ENCODE measurements at places on chromosomes 3 and 15.

DNA sequence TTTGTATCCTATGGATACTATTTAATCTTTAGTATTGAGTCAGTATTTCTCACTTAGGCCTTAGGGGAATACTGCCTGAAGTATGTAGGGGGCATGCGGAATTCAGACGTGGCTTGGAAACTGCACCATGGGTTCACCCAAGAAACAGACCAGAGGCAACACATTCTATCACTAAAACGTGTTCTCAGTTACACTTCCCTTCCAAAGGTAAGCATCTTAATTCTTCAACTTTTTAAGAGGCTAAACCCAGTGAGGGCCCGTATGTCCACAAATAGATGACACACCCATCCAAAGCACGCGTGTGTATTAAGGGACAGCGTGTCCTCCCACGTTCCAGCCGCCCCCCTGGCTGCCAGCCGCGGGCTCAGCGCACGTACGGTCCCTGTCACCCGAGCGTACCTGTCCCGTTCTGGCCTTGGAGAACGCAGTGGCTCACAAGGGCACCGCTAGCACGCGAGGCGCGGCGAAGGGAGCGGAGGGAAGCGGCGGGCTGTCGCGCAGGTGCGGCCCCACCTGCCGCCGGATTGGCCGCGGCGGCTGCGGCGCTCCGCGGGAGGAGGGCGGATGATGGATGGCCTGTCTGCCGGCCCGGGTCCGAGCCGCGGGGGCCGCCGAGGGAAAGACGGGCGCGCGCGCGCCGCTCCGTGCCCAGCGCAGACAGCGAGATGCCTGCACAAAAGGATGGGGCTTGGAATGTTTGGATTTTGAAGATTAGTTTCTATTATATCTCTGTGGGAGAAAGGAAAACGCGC, 1003.9 kb upstream of the NR2F2 start:
- DNase-seq = no peak

DNA sequence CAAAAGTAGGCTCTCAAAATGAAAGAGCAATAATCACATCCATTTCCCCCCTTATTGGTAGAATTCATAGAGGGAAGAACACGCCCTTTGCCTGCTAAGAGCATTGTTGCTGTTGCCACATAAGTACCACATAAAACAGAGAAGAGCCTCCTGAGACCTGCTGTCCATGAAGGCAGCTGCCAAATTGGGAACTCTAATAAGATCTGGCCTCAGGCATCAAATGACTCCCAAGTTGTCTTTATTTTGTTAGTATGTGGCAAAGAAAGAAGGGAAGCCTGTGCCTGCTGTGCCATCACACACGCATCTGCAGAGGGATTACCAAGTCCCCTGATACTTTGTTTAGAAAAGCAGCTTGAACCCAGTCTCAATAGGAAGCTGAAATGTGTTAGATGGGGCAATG, 23.9 kb downstream of the VGLL3 start:
- no peak for DNase-seq

DNA sequence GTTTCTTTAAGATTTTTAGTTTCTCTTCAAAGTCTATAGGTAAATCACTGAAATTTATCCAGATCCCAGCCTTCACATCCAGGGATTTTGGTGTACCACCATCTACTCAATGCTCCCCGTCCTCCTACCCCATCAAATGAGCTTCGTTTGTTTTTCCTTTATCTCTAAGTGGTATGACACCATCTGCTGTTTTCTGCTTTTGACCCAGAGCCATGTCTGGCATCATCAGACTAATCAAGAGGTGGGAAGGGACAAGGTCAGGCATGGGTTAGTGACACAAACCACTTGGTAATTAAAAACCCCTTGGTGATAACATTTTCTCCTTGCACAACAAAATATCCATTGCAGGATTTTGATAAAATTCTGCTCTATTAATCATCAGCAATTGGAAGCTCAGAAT, 92.7 kb upstream of the GOLGA8J start:
- no peak for DNase-seq

GRCh38 chr3:50078622-50079021, 10.1 kb upstream of the RBM5 start:
- no peak for DNase-seq

- DNase-seq = no peak
Observed at GRCh38 chr3:43094381-43094780, 11.5 kb downstream of the POMGNT2 start.

- DNase-seq = no peak
Observed at GRCh38 chr3:105798381-105798934, 70.4 kb downstream of the CBLB start.

DNA sequence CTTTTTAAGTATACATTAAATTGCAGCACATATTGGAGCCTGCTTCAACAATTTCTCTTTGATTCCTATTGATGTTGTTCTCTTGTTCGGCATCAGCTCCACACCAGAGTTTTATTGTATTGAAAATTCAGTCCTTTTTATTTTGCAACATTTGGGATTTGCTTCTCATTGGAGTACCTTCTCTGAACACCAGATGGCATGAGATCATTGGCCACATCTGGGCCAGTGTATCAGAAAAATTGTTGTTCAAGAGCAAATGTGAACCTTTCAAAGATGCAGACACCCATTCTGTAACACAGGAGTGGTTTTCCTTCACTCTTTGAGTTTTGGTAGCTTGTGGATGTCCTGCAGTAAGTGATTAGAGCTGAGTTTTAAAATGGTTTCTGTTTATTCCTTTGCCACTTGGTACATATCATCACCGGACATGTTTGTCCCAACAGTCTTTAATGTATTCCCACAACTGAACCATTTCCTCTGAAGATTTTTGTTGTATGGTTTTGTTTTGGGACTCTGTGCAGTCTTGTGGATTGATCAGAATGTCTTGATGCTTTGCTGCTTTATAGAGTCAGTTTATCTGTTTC, 96.1 kb downstream of the MCTP2 start:
- DNase-seq = peak; percentile 50

GRCh38 chr3:147406028-147406931, at the start of gene ZIC4:
Gene ZIC4 (minus strand): TSS chr3:147406543. CDS start chr3:147402797, 3,746 bp downstream.
- no peak for DNase-seq

DNA sequence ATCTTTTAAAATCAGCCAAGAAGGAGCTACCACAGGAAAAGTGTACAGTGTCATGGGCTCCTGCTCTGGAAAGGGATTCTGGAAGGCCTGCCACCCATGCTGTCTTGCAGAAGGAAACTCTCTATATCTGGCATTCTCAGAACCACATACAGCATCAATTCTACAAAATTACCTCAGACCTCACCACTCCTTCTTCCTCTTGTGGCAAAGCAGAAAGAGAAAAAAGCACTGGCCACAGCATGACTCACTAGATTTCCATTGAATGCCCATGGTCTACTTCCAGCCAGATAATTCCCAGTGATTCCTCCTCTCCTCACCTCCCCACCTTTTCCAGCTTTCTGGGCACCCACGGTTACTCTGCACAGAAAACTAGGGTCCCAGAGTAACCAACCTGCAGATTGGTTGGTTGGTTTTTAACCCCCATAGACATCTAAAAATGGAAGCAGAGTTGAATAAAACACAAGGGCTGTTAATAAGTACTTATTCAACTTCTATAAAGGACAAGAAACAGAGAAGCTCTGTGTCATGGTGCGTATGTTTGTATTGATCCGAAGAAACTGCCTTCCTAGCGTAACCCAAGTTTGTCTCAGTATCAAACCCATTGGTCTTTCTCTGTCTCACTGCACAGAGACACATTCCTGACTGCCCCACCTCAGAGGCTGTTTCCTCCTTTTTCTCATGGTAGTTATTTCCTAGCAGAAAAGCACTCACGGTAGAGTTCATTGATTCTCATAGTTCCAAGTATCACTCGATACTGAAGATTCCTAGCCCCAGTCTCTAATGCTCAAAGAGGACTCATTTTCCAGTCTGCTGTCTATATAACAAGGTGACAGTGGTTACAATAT, 67.7 kb downstream of the LDHAL6B start:
- DNase-seq = peak; percentile 56

GRCh38 chr3:24154013-24154695, 209.1 kb downstream of the NR1D2 start:
- DNase-seq = no peak

DNA sequence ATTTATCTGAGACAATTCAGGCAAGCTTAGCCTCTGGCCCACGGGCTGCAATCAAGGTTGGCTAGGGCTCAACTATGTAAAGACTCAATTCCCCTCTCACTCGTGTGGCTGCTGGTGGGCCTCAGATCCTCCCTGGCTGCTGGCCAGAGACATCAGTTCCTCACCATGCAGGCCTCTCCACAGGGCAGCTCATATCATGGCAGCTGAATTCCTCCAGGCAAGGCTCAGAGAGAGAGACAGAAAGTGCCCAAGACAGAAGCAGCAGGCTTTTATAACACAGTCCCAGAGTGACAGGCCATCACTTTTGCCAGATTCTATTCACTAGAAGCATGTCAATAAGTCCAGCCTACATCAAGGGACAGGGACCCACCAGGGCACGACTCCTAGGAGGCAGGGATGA, 63.2 kb downstream of the XXYLT1 start:
- DNase-seq = no peak

DNA sequence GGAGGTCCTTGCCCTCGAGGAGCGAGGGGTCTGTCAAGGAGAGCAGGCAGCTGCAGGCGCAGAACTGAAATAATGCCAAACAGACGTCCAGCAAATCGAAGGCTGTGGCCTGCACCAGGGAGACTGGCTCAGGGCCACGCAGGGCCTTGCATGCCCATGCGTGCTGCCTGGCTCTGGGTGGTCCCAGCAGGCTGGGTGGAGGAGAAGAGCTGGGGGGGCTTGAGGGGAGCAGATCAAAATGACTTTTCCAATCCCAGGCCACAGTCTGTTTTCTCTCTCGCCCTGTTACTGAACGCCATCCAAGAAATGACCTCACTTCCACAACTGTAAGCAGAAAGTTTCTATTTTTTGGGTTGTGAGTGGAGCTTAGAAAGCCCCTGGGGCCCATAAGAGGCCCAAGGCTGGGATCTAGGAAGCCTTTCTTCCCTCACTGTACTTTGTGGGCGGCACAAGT, 96.9 kb upstream of the RPL32 start:
- peak; percentile 69 for DNase-seq

GRCh38 chr3:113200351-113200750, 11.0 kb upstream of the BOC start:
- DNase-seq = no peak

GRCh38 chr3:39414421-39414907, 7.9 kb downstream of the RPSA start:
- DNase-seq = no peak

GRCh38 chr15:80068578-80068977, 9.1 kb downstream of the ZFAND6 start:
- DNase-seq = peak; percentile 48

DNA sequence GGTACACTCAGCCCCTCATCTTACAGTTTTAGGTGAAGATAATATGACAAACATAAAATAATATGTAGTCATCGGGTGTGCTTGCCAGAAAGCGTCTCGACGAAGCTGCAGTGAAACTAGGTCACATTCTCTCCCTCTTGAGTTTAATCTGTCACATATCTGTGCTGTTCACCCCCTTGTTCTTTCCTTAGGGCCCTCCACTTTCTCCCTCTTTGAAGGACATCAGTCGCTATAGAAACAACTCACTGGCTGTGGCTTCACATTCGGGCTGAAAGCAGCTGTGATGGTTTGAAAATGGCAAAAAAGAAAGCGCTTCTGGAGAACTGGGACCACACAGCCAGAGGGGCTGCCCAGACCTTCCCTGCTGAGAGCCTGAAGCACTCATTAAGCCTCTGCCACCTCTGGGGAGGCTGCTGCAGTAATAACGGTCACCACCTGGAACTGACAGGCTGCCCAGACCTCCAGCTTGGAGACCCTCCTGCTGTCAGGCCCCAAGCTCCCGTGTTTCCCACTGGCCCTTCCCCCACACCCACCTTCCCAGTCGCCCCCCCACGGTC, 50.3 kb downstream of the ABTB1 start:
- peak; percentile 43 for DNase-seq

DNA sequence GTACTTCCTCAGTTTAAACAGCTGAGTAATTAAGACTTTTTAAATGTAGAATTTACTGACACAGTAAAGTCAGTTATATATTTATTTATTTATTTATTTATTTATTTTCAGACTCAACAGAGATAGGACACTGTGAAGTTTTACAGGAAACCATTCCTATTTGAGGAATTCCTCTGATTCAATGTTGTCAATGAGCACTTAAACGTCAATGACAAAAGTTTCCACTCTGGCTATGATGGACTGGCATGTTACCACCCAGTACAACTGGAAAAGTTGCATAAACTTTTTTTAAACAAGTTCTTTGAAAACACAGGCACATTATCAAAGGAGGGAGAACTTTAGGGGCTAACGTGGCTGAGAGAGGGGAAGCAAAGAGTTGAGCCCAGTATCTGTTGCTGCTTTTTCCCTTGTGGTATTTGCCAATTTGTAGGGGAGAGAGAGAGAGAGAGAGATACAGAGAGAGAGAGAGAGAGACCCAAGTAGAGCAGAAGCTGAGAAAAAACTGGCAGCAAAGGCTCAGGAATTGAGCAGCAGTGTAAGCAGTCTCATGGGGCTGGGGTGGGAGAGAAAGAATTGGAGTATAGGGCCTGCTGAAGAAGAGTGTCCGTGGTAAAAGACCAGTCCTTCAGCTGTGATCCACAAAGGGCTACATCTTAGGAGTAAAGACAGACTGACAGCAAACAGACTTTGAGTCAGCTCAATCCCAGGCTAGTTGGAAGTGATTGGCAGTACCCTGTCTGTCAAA, 18.3 kb upstream of the ACTC1 start:
- no peak for DNase-seq

- DNase-seq = no peak
Observed at GRCh38 chr3:41726891-41727290, 235.0 kb downstream of the ULK4 start.

DNA sequence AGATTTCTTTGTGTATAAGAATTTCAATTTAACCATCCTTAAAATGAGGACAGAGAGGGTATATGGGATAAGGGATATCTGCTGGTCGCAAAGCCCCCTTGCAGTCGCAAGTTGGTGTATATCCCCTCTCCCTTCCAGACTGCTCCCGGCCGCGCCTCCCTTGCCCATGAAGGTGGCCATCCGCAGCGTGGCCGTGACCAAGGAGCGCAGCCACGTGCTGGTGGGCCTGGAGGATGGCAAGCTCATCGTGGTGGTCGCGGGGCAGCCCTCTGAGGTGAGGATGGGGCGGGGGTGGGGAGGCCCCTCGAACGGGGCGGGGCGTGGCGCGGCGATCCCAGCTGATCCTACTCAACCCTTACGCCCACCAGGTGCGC, 29.4 kb downstream of the NBEAL2 start:
- no peak for DNase-seq

DNA sequence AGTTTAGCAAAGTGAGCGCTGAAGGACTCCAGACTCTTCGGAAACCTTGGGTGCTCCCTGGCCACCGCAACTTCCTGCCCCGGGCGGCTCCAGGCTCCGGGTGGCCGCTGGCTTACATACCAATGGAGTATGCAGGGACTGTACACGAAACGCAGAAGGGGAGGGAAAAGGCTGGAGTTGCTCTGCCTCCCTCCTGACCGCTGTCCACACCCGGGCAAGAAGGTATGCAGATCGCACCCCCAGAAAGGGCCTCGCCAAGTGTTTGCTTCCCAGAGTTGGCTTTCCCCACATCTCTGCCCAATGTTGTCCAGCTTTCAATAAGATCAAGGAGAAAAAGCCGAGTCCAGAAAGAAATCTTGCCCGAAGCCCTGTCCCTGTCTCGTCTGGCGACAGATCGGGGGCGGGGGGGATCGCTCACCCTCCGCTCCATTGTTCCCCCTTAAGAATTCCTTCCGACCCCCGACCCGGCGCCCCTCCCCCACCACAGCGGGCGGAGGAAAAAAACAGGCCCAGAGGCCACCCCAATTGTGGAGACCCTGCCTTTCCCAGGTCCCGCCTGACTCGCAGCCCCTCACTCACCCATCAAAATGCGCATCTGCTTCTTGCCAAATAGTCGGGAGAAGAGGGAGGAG, 533 bp downstream of the ARF4 start:
- DNase-seq = peak; percentile 87
